ENCODE measurements at places on chromosomes 2 and 18.

- no peak for DNase-seq
Measured at GRCh38 chr2:41496908-41497307, 550.9 kb upstream of the PKDCC start.

- DNase-seq: no peak
Measured at GRCh38 chr18:79252904-79253633, 142.7 kb upstream of the NFATC1 start.

DNA sequence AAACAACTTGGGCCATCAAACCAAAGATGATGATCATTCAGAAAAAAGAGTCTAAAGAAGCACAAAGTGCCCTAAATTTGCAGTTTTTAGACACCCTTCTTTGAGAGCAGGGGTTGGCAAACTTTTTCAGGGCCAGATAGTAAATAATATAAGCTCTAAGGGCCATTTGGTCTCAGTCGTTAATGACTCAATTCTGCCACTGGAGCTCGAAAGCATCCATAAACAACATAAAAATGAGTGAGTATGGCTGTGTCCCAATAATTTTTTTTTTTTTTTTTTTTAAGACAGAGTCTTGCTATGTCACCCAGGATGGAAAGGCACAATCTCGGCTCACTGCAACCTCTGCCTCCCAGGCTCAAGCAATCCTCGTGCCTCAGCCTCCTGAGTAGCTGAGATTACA, 152.3 kb downstream of the DTNB start:
- no peak for DNase-seq

- DNase-seq: no peak
Measured at GRCh38 chr18:35467624-35468016, 30.1 kb downstream of the INO80C start.

- no peak for DNase-seq
Measured at GRCh38 chr2:145987793-145988192, 1467.9 kb upstream of the ZEB2 start.

DNA sequence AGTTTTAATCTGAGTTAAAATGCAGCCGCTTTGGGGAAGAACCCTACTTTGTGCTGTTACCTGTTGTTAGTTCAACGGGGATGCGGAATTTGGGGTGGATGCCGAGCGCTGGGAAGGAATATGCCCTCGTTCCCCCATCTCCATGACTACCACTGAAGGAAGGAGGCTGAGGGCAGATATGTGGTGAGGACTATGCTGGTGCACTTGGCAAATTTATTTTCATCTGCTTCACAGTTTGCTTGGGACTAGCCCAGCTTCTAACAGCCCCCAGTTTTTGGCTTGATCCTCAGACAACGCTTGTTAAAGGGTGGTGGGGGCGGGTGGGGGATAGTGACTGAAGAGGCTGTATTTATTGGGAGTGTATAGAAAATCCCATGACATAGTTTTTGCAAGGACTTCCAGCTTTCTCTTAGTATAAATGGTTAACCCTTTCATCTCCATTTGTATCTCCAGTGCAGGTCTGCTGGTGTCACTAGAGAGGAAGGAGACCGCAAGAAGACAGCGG, 100.8 kb downstream of the COLEC12 start:
- no peak for DNase-seq

DNA sequence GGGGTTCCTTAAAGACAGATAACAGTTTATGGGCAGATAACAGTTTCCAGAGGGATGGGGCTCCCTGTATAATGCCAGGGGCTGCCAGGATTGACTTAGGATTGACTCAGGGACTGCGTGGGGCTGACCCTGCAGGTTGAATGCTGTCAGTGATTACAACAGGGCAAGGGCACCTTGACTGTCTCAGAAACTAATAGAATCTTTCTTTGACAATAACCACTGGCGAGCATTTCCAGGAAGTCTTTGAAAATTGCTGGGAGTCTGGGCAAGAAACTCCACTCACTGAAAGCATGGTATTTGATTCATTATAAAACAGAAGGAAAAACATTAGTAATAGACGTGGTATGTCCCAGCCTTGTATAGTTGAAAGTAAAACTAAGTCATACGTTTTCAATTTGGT, 101.0 kb downstream of the GPD2 start:
- no peak for DNase-seq

DNA sequence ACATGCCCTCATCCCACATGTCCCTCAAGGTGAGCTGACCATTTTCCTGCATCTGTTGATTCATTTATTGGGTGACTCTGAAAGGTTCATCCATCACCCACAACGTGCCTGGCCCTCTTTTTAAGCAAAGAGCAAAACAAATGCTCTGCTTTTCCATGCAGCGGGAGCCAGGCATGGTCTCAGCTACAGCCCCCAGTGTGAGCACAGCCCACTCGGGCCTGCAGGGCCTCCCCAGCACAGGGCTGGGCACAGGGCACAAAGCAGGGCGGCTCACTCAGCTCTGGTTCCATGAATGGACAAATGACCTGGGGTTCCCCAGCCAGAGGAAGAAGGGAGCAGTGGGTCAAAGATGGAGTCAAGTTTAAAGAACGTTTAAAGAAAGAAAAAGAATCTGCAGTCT, 24.1 kb upstream of the OTOS start:
- DNase-seq: no peak

GRCh38 chr2:174635015-174635593, 37.5 kb upstream of the WIPF1 start:
- no peak for DNase-seq

GRCh38 chr18:76881744-76882143, 59.4 kb downstream of the ZNF236 start:
- no peak for DNase-seq

GRCh38 chr18:33841221-33841967, 263.4 kb downstream of the ASXL3 start:
- no peak for DNase-seq

DNA sequence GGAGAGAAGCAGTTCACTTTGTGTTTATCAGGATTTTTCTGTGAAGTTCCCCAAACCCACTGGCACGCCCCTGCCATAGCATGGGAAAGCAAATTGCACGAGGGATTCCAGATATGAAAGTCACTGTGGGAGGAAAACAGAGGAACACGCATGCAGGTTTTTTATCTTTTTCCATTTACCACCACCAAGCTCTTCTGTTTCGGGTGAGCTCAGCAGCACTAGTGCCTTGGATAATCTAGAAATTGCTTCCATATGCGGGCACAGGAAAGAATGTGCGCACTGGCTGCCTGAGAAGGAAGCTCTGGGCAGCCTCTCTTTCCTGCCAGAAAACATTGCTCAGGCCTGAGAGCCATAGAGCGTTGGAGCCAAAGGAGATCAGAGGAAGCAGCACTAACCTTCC, 65.9 kb upstream of the WIPF1 start:
- DNase-seq: no peak

DNA sequence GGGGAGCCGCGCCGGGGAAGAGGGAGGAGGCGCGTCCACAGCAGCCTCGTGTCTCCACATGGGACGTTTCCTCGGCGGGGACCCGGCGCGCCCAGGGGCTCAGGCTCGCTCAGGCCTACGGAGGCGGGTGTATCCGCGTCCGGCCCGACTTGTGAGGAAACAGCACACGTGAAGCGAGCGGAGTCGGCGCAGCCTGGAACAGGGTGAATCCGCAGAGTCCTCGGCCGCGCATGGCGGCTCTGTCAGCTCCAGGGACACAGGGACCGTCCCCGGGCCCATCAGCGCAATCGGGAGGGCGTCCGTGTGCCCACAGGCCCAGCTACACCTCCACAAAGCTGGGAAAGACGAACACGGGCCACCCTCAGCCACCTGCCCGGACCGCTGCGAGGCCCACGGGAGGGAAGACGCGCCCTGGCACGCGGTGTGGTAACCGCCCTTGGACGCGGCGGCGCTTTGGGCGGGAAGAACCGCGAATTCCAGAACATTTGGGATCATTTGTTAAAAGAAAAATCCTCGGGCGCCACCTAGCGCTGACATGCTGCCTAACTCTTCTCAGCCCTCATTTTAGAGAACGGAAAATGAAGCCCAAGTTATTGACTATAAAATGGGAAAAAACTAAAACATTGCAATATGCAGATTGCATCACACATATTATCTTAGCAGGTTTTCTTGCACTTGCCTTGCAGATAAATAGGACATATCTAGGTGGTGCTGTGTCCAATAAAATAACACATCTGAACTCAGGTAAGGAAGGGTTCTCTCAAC, 40.4 kb downstream of the TMEM18 start:
- DNase-seq: peak; percentile 86

DNA sequence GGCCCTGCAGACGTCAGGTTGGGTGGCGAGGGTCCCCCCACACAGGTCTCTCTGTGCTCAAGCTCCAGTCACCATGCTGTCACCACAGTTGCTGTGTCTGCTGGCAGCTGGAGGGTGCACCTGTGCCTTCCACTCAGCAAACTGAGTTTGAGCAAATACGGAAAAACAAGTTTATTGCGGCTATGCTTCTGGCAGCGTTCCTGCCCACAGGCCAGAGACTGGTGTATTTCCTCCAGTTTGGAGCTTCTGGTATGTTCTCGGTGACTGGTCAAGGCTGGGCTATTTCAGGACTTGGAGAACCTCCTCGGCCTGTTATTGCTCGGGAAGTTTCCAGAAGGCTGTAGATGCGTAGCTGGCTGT, 132.6 kb downstream of the SEPTIN10 start:
- DNase-seq: peak; percentile 27

DNA sequence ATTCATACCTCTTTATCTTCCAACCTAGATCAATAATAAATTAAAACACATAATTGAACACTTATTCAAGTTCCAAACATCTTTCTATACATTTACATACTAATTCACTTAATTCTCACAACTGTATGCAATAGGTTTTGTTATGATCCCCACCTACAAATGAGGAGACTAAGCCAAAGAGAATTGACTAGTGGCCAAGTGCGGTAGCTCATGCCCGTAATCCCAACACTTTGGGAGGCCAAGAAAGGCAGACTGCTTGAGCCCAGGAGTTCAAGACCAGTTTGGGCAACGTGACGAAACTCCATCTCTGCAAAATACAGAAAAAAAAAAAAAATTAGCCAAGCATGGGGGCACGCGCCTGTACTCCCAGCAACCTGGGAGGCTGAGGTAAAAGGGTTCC, 36.8 kb downstream of the KCNG3 start:
- no peak for DNase-seq

DNA sequence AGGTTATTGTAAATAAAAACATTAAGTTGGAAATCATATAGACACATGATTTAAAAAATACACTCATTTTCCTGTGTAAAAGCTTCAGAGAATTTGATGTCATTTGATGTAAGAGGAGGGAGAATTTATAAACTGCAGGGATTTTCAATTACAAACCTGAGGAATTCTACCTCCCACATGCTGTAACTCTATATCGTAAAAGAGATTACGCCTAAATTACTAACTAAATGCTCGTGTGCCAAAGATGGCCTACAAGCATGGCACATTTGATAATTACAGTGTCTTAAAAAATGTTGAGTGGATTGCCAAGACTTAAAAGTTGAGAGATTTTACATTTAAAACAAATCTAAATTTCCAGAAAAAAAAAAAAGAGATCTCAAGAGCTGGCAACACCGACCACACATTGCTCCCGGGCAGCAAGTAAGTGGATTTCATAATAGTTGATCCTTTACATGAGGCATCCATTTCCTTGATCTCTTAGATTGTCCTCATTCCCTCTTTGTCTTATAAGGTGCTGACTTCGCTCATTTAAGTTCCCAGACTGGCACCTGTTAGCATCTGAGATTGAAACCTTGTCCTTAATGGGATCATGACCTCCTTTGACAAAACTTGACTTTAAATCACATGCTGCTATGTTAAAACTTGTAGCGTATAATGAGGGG, 840.3 kb upstream of the ZEB2 start:
- no peak for DNase-seq

GRCh38 chr2:110905217-110905616, 172.8 kb downstream of the ACOXL start:
- DNase-seq: no peak

GRCh38 chr18:74457043-74457724, at the start of gene DIPK1C:
Gene DIPK1C, minus strand, starts transcription at chr18:74457308. Its CDS starts 49 bp downstream, at chr18:74457259.
- DNase-seq: peak; percentile 53

DNA sequence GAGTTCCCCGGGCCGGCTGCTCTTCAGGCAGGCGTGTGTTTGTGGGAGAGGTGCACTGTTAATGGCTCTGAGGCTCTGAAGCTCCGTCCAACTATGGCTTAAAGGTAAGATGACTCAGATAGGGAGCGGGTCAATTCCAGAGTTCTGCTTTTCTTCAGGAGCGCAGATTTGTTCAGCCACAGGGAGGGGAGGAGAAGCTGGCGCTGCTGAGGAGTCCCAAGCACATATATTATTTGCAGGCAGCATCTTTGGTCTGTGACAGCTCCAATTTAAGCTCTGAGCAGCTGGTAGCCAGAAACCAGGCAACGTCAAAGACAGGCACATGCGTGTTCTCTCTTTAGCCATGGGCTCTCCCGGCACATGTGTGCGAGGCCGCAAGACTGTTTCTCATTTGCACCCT, 229.2 kb downstream of the BCL2 start:
- DNase-seq: no peak

- no peak for DNase-seq
Measured at GRCh38 chr2:166841679-166842078, 46.6 kb upstream of the XIRP2 start.

GRCh38 chr2:73908689-73909652, 16.2 kb downstream of the ACTG2 start:
- DNase-seq: no peak

- DNase-seq: no peak
Measured at GRCh38 chr18:62637807-62638687, 77.3 kb upstream of the PHLPP1 start.

GRCh38 chr2:10892796-10893350, 18.9 kb upstream of the KCNF1 start:
- no peak for DNase-seq

GRCh38 chr2:113724010-113724409, 32.4 kb downstream of the SLC35F5 start:
- DNase-seq: no peak

GRCh38 chr2:233063269-233063975, 3.3 kb downstream of the INPP5D start:
- no peak for DNase-seq

Measured in Right ventricle myocardium superior (tissue), 1 donor.